A549 treated with dexamethasone at 1 μM for 4 hours (cell line): ENCODE measurements at places on chromosomes 7 and 10. TPM values are rescaled to one million over a fixed set of nuclear protein-coding genes. Genes with fewer than 3 reads are reported as not detected.

IGFBP1 gene
- total RNA-seq, result 53.7 to 72.9 TPM (median 66.2 TPM) in 5 replicates

MOGAT3 gene
- 0.20 TPM in 1 of 5 replicates, not detected in the others for total RNA-seq

CCL26 gene
- 6.7 to 11.1 TPM (median 7.7 TPM) in 5 replicates for total RNA-seq

ADRB1 gene
- total RNA-seq, result 0.95 to 1.5 TPM (median 1.3 TPM) in 5 replicates

HABP2 gene
- 0.07 to 0.14 TPM (median 0.11 TPM) in 5 replicates for total RNA-seq

BTBD16 gene
- total RNA-seq, result 0.43 to 0.81 TPM (median 0.70 TPM) in 5 replicates

NPFFR1 gene
- total RNA-seq, result 0.01 to 0.02 TPM (median 0.01 TPM) in 4 of 5 replicates, not detected in the other

ZNF736 gene
- total RNA-seq, result 0.02 TPM in 3 of 5 replicates, not detected in the others

BMPER gene
- total RNA-seq, result 4.2 to 6.8 TPM (median 4.6 TPM) in 5 replicates

DYDC2 gene
- total RNA-seq, result 0.05 to 0.06 TPM in 2 of 5 replicates, not detected in the others

CRPPA gene
- 0.56 to 0.95 TPM (median 0.68 TPM) in 5 replicates for total RNA-seq

FAM237B gene
- total RNA-seq, result 0.02 to 0.06 TPM (median 0.03 TPM) in 5 replicates

DNAH11 gene
- total RNA-seq, result 0.25 to 0.75 TPM (median 0.35 TPM) in 5 replicates

TAC1 gene
- total RNA-seq, result 0.11 to 0.34 TPM (median 0.11 TPM) in 3 of 5 replicates, not detected in the others

C10orf67 gene
- total RNA-seq, result 0.06 to 0.09 TPM (median 0.07 TPM) in 3 of 5 replicates, not detected in the others

KCNH2 gene
- 3.9 to 6.3 TPM (median 5.7 TPM) in 5 replicates for total RNA-seq

SPDYE5 gene
- total RNA-seq, result not detected in 5 replicates

PTPRN2 gene
- total RNA-seq, result 0.54 to 1.2 TPM (median 0.89 TPM) in 5 replicates

IRF5 gene
- total RNA-seq, result 11.9 to 16.6 TPM (median 15.9 TPM) in 5 replicates

CTAGE4 gene
- total RNA-seq, result 0.05 TPM in 2 of 5 replicates, not detected in the others

PHKG1 gene
- 0.39 to 0.77 TPM (median 0.54 TPM) in 5 replicates for total RNA-seq

NPY4R gene
- 26.1 to 50.1 TPM (median 42.2 TPM) in 5 replicates for total RNA-seq

TMEM139 gene
- total RNA-seq, result 0.63 to 1.0 TPM (median 0.67 TPM) in 5 replicates

SRGN gene
- 96.7 to 143 TPM (median 103 TPM) in 5 replicates for total RNA-seq

RSPH10B2 gene
- total RNA-seq, result 0.06 to 0.15 TPM (median 0.09 TPM) in 4 of 5 replicates, not detected in the other

PIK3CG gene
- total RNA-seq, result not detected in 5 replicates

HOXA3 gene
- 3.0 to 6.2 TPM (median 5.4 TPM) in 5 replicates for total RNA-seq

PDZD7 gene
- total RNA-seq, result 0.35 to 0.94 TPM (median 0.81 TPM) in 5 replicates

TBXAS1 gene
- total RNA-seq, result 11.8 to 15.6 TPM (median 13.3 TPM) in 5 replicates

KNDC1 gene
- total RNA-seq, result 0.60 to 1.5 TPM (median 1.3 TPM) in 5 replicates

PTPRZ1 gene
- not detected in 5 replicates for total RNA-seq

PLPP4 gene
- total RNA-seq, result 0.15 to 0.50 TPM (median 0.26 TPM) in 4 of 5 replicates, not detected in the other

FGFBP3 gene
- total RNA-seq, result 2.1 to 2.4 TPM (median 2.3 TPM) in 5 replicates

SH2B2 gene
- total RNA-seq, result 1.4 to 3.5 TPM (median 2.7 TPM) in 5 replicates
